Type B pancreatic cell (in vitro differentiated cells): ENCODE measurements at places on chromosomes 7 and 10.

GRCh38 chr7:37430640-37431039 is 18.0 kb downstream of the ELMO1 start:
- DNase-seq, result no peak

- no peak for DNase-seq
Observed at GRCh38 chr10:103739039-103739764, 116.2 kb downstream of the SH3PXD2A start.

DNA sequence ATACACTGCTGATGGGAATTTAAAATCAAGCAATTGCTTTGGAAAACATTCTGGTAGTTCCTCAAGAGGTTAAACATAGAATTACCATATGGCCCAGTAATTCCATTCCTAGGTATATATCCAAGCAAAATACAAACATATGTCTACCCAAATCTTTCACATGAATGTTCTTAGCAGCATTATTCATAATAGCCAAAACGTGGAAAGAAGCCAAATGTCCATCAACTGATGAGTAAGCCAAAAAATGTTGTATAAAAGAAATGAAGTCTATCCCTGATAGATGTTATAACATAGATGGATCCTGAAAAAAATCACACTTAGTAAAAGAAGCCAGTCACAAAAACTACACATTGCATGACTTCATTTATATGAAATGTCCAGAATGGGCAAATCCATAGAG is 893.0 kb downstream of the SORCS3 start:
- DNase-seq, result no peak

GRCh38 chr10:14084875-14085274 is 245.8 kb downstream of the FRMD4A start:
- no peak for DNase-seq

GRCh38 chr7:143892527-143893300 is 9.3 kb downstream of the TCAF1 start:
- DNase-seq, result no peak

DNA sequence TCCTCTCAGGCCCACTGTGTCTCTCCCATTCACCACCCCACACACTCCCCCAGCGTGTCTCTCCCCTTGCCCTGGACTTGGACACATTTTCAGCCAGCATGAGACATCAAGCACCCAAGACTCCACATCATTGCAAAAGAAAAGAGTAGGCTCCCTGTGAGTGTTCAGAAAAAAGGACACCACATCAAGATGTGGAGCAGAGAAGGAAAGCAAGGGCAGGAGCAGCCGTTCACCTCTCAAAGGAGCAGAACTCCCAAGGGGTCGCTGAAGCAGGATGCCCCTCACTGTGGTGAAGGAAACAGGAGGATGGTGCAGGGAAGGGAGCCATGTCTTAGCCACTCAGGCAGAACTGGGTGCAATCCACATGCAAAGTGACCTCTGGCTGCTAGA is 89.9 kb upstream of the MACROH2A2 start:
- peak; percentile 53 for DNase-seq

- DNase-seq, result no peak
Observed at GRCh38 chr10:64344211-64344610, 823.0 kb downstream of the REEP3 start.

DNA sequence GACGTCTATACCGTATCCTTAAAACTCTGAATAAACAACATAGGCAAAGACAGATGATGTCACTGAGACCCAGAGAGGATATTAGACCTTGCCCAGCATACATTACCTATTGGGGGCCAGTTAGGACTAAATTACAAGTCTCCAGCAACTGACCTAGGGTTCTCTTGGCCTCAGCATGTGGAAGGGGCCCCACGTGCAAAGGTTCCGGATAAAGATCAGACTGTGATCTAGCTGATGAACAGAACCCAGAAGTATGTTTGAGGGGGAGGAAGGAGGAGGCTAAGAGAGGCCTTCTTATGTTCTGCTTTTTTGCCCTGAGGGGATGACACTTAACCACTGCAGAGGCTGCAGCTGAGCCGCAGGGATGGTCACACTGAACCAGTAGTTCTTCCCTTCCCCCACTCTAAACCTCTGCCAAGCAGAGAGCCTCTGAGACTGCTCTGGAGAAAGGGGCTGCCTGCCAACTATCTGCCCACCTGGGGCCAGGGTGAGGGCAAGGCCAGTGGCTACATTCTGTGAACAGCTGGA is 24.0 kb upstream of the KMT2C start:
- no peak for DNase-seq

DNA sequence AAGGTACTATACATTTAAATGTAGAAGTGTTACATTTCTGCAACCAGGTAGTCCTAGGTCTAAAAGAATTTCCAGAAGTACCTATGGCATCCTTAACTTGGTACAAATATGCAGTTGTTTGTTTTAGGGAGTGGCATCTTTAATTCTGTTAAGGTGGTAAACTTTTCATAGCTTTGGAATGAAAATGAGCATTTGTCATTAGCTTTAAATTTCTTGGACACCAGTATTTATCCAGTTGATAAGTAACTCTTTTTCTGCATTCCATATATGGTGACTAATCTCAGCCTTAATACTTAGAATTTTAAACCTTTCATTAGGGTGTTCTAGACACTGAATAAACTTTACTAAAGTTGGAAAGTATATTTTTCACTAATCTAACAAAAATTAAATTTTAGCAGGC is 10.8 kb downstream of the SLF2 start:
- no peak for DNase-seq

DNA sequence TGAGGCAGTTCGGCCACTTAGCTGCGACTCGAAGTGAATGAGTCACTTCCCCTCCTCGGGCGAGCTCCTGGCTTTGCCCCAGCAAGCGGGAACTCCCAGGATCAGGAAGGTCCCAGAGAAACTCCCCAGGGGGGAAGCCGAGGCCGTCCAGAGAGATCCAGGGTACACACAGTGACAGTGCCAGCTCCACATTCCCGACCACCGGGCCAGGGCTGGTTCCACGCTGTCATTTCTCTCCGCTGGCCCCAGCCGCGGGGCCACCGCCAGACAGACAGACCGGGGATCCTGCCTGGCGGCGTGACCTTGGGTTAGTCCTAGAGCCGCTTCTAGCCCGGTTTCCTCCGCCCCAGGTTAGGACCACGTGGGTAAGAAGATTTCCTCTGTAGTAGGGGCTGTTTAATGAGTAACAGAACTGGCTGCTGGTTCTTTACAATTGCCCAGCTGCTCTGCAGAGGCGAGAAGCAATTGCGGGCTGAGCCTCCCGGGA is 463 bp upstream of the UPP1 start:
- DNase-seq, result no peak

DNA sequence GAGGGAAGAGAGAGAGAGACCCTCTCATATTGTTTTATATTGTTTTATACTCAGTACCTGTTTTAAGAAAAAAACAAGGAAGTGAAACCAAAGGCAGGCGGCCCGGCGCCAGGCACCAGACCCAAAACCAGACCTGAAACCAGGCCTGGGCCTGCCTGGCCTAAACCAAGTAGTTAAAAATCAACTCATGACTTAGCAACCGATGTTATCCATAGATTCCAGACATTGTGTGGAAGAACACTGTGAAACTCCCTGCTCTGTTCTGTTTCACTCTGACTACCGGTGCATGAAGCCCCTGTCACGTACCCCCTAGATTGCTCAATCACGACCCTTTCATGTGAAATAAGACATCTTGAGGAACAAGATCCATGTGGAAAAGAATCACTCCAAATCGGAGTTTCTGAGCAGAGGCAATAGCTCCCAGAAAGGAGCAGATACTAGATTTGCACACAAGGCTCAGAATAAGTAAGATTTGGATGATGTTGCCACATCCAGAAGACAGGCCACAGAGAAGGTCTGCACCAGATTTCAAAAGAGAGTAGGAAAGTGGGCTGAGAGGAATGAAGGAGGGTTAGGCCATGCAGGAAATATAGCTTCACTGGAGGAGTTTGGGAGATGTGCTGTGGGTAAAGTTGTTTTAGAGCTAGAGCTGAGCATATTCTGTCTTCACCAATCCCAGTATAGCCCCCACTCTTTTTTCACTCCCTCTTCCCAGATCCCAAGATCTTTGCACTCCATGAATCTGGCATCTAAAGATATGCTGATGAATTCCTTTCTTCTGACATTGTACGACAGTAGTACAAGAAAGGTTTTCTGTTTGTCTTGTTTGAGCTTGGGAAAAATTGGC is 8.8 kb upstream of the ZNF248 start:
- DNase-seq, result no peak

DNA sequence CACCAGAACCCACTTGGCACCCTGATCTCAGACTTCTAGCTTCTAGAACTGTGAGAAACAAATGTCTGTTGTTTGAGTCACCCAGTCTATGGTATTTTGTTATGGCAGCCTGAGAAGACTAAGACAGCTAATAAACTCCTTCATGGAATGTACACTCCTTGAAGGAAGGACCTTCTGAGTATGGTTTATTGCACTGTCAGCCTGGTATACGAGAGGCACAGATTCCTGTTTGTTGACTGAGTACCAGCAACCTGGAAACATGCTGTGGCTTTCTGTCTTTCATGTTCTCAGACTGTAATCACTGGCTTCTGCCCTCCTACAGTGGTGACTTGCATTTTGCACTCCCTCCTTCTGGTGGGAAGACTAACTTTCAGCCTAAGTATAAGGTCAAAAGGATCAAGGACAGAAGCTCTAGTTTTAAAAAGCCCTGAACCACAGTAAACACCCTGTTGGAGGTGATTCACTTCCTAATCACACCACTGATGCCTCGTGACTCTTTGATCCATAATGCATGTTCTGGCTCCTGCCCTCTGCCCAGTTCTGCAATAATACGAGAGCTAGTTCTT is 319.0 kb upstream of the NPSR1 start:
- no peak for DNase-seq

- DNase-seq, result no peak
Observed at GRCh38 chr10:10702211-10702610, 315.5 kb upstream of the CELF2 start.

DNA sequence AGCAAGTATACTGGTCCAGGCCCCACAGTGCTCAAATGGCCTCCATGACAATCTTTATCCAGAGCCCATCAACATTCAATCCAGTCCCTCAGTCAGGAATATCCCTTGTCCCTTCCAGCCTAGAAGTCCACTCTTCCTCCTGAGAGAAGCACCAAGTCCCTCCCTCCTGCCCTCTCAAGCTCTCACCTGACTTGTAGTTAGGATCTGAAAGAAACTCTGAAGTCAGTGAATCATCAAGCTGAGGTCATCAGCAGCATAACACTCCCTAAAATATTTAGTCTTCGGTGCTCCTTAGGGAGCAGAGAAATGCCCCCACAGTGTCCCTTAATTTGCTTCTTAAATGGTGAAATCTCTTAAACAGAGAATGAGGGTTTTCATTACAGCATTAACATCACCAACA is 31.0 kb downstream of the GRM8 start:
- DNase-seq, result no peak

DNA sequence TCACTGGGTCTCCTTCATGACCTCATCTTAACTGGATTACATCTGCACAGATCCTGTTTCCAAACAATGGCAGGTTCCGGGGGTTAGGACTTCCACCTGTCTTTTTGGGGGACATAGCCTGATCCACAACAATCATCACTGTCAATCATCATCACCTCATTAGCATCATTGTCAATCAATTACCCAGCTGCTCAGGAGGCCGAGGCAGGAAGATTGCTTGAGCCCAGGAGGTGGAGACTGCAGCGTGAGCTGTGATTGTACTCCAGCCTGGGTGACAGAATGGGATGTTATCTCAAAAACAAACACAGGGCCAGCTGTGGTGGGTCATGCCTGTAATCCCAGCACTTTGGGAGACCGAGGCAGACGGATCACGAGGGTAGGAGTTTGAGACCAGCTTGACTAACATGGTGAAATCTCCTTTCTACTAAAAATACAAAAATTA is 18.7 kb downstream of the AMZ1 start:
- DNase-seq, result no peak

- DNase-seq, result no peak
Observed at GRCh38 chr7:138565451-138566114, 105.5 kb downstream of the TRIM24 start.

DNA sequence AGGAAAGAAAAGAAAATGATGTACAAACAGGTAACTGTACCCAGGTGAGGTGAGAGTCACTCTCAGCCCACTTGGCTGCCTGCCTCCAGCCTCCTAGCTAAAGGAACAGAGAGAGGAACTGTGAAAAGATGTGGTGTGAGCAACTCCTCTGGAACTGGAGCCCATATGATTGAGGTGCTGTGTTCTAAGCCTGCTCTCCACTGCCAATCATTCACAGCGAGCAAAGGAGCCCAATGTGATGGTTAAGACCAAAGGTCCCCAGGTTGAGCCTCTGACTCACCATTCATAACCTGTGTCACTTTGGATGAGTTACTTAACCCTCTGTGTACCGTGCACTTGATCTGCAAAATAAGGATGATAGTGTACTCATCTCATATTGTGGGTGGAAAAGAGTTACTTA is 868.1 kb upstream of the AUTS2 start:
- DNase-seq, result no peak
